ENCODE measurements at places on chromosomes 5 and 9. TPM values are rescaled to one million over a fixed set of nuclear protein-coding genes. Genes with fewer than 3 reads are reported as not detected.

The GAS1 gene
- total RNA-seq, result 86.9 TPM

The SPINK7 gene
- not detected for total RNA-seq

The KIAA0825 gene
- total RNA-seq, result 12.3 TPM

The OR1J2 gene
- not detected for total RNA-seq

The IPO11 gene
- 36.8 TPM for total RNA-seq

The CORO2A gene
- total RNA-seq, result 1.4 TPM

The PHF24 gene
- 0.23 TPM for total RNA-seq

The SYK gene
- total RNA-seq, result 31.2 TPM

The HTR4 gene
- 0.35 TPM for total RNA-seq

The EDIL3 gene
- total RNA-seq, result 28.2 TPM

The ZBTB26 gene
- total RNA-seq, result 11.2 TPM

The CDH10 gene
- total RNA-seq, result 3.2 TPM

The SLC25A2 gene
- 0.35 TPM for total RNA-seq

The TRIM41 gene
- total RNA-seq, result 22.5 TPM

The PCDHB3 gene
- 5.3 TPM for total RNA-seq

The CACNA1B gene
- 0.41 TPM for total RNA-seq

The DIRAS2 gene
- total RNA-seq, result 4.4 TPM

The CATSPER3 gene
- 0.58 TPM for total RNA-seq

The NRARP gene
- total RNA-seq, result 10.1 TPM

The SGCD gene
- total RNA-seq, result 26.6 TPM

The FAF2 gene
- total RNA-seq, result 33.2 TPM

The SPINK6 gene
- not detected for total RNA-seq

The ZNG1F gene
- 9.5 TPM for total RNA-seq

The PHF19 gene
- 22.4 TPM for total RNA-seq

The EGR1 gene
- 14.7 TPM for total RNA-seq

The EPB41L4B gene
- total RNA-seq, result 10.5 TPM

The DDX41 gene
- total RNA-seq, result 80.6 TPM

The PCDHA11 gene
- total RNA-seq, result 0.82 TPM

The IFNA2 gene
- not detected for total RNA-seq

The ACTBL2 gene
- not detected for total RNA-seq

The IFNA21 gene
- not detected for total RNA-seq

The CTSV gene
- 4.4 TPM for total RNA-seq

The TEX48 gene
- not detected for total RNA-seq

The SEMA4D gene
- 53.8 TPM for total RNA-seq

The ARL14EPL gene
- not detected for total RNA-seq

The IFT74 gene
- total RNA-seq, result 40.3 TPM

The ADAMTS12 gene
- total RNA-seq, result 26.5 TPM

The CCL27 gene
- total RNA-seq, result not detected

The HSD17B3 gene
- 0.53 TPM for total RNA-seq

Measured in metanephros (tissue), 2 donors.